ENCODE measurements at places on chromosomes 5 and 9. TPM values are rescaled to one million over a fixed set of nuclear protein-coding genes. Genes with fewer than 3 reads are reported as not detected.

Gene HRCT1
- total RNA-seq: 20.4 TPM

Gene OTP
- total RNA-seq: not detected

Gene ENTREP1
- 0.81 TPM for total RNA-seq

Gene SLC6A19
- not detected for total RNA-seq

Gene ORM2
- total RNA-seq: not detected

Gene SLIT3
- 86.9 TPM for total RNA-seq

Gene ABLIM3
- total RNA-seq: 23.0 TPM

Gene PCDHGA5
- 12.5 TPM for total RNA-seq

Gene TEX48
- total RNA-seq: not detected

DNA sequence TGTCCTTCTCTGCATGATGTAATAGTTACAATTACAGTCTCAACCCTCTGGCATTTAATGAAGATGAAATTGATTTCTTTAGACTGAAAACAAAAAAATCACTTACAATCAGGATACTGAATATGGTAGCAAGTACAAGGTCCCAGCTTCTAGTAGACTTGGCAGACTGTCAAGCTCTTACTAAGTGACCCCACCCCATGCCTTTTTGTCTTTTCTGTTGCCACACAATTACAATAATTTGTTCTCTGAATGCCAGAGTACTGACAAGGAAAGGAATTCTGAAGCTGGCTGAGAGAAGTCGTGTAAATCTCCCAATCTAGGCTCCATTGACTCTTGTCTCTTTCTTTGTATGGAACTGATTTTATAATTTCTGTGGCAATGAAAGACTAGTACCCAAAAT, 154.2 kb downstream of the TMC1 start:
- no peak overlapping the region for H3K27ac ChIP-seq
- no peak overlapping the region for H3K4me3 ChIP-seq
- no peak for DNase-seq
- H3K4me1 ChIP-seq: no peaks in the 10 kb centered on the region

- no peaks in the 10 kb centered on the region for H3K4me1 ChIP-seq
- no peaks in the 10 kb centered on the region for H3K27me3 ChIP-seq
- no peak overlapping the region for H3K4me3 ChIP-seq
- H3K36me3 ChIP-seq: no peaks in the 10 kb centered on the region
- DNase-seq: no peak
Observed at GRCh38 chr5:122424132-122424531, 112.1 kb downstream of the SNCAIP start.

DNA sequence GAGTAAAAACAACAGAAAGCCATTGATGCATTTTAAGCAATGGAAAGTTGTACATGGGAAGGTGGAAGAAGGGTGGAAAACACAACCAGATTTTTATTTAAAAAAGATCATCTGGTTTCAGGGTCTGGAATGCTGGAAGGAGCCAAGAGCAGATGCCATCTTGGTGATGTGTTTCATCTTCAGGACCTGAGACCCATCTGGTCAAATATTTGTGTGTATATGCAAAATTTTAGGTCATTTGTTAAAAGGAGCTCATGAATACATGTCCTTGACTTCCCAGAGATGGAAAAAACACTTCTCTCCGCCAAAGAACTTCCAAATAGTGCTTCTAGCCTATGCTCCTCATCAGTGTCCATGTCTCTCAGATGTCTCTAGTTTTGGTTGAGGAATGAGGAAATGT, 110.6 kb upstream of the GDNF start:
- H3K27ac ChIP-seq: no peak overlapping the region
- no peak for DNase-seq
- no peak overlapping the region for H3K4me3 ChIP-seq
- no peaks in the 10 kb centered on the region for H3K4me1 ChIP-seq
- H3K27me3 ChIP-seq: no peaks in the 10 kb centered on the region

- H3K27me3 ChIP-seq: no peaks in the 10 kb centered on the region
- H3K27ac ChIP-seq: no peak overlapping the region
- DNase-seq: no peak
- H3K36me3 ChIP-seq: no peaks in the 10 kb centered on the region
- H3K4me3 ChIP-seq: no peak overlapping the region
Observed at GRCh38 chr9:78892182-78892581, 595.3 kb downstream of the PSAT1 start.

- H3K27me3 ChIP-seq: no peaks in the 10 kb centered on the region
- no peak for DNase-seq
- no peaks in the 10 kb centered on the region for H3K36me3 ChIP-seq
- H3K4me3 ChIP-seq: no peak overlapping the region
- H3K27ac ChIP-seq: no peak overlapping the region
- H3K4me1 ChIP-seq: no peaks in the 10 kb centered on the region
Observed at GRCh38 chr5:81936750-81937149, 35.1 kb upstream of the ATG10 start.

- H3K27ac ChIP-seq: no peak overlapping the region
- H3K4me1 ChIP-seq: no peaks in the 10 kb centered on the region
- H3K27me3 ChIP-seq: no peaks in the 10 kb centered on the region
- H3K4me3 ChIP-seq: no peak overlapping the region
Observed at GRCh38 chr5:107121793-107122519, 548.8 kb downstream of the EFNA5 start.

DNA sequence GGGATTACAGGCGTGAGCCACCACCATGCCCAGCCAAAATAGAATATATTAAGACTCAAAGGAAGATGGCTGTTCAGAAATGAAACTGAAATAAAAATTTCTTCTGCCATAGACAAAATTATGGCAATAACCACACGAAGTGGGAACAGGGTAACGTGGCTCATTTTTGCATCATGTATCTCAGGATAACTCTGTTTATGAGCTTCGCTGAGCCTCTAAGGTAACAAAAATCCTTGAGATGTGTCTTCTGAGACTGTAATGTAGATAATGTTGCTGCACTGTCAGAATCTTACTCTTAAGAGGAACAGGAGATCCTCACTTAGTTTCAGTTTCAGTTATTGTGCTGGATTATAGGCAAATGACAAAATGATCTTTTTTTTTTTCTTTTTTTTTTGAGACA, 153.8 kb downstream of the GOLPH3 start:
- H3K4me1 ChIP-seq: peaks cover 18% of the 10 kb centered on the region
- H3K27me3 ChIP-seq: no peaks in the 10 kb centered on the region
- H3K4me3 ChIP-seq: no peak overlapping the region
- no peak overlapping the region for H3K27ac ChIP-seq
- no peak for DNase-seq
- no peaks in the 10 kb centered on the region for H3K36me3 ChIP-seq

GRCh38 chr9:92747459-92748232, 17.0 kb downstream of the BICD2 start:
- H3K27me3 ChIP-seq: no peaks in the 10 kb centered on the region
- DNase-seq: no peak
- H3K27ac ChIP-seq: no peak overlapping the region
- H3K4me3 ChIP-seq: no peak overlapping the region
- H3K36me3 ChIP-seq: no peaks in the 10 kb centered on the region
- peaks cover 24% of the 10 kb centered on the region for H3K4me1 ChIP-seq

- H3K4me3 ChIP-seq: no peak overlapping the region
- H3K27ac ChIP-seq: no peak overlapping the region
- DNase-seq: no peak
- no peaks in the 10 kb centered on the region for H3K36me3 ChIP-seq
- H3K4me1 ChIP-seq: no peaks in the 10 kb centered on the region
Observed at GRCh38 chr5:83246071-83246470, 168.7 kb downstream of the XRCC4 start.

GRCh38 chr5:153746440-153746839, 256.0 kb downstream of the GRIA1 start:
- H3K36me3 ChIP-seq: no peaks in the 10 kb centered on the region
- H3K27me3 ChIP-seq: no peaks in the 10 kb centered on the region
- DNase-seq: no peak
- H3K4me3 ChIP-seq: no peak overlapping the region
- no peaks in the 10 kb centered on the region for H3K4me1 ChIP-seq
- H3K27ac ChIP-seq: no peak overlapping the region

GRCh38 chr9:91771864-91772263, 178.2 kb downstream of the ROR2 start:
- no peak overlapping the region for H3K27ac ChIP-seq
- no peak overlapping the region for H3K4me3 ChIP-seq
- no peaks in the 10 kb centered on the region for H3K36me3 ChIP-seq

- H3K27ac ChIP-seq: no peak overlapping the region
- no peaks in the 10 kb centered on the region for H3K27me3 ChIP-seq
- H3K4me3 ChIP-seq: no peak overlapping the region
Observed at GRCh38 chr5:82952326-82952725, 124.9 kb downstream of the TMEM167A start.

DNA sequence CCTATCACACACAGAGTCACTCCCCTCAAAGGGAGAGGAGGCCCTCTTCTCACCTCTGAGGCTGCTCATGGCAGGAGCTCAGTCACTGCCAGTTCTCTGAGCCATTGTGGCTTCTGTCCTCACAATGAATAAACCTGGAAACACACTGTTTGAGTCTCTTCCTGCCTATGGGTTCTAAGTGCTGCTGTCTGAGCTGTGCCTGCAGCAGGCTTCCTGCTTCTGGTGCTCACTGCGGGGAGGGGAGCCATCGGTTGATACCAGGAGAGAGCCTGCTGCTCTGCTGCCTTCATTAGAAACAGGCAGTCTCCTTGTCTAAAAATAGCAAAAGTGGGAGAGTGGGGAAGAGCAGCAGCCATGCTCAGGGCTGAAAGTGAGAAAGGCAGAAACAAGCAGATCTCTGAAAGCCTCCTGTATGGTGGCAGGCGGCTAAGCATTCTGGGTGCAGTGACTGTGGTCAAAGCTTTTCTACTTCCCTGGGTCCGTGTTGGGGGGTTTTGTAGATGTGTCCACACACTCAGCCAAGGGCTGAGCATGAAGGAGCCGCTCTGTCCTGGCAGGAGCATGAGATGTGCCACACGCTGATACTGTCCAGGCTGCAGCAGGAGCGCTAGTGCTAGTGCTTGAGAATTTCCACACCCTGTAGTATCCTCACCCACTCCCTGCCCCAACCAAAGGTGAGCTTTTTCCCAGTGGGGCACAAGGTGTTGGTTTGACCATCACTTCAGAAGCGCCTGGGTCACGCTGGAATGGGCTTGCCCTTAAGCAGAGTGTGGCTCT, 34.2 kb downstream of the PRKACG start:
- no peak overlapping the region for H3K4me3 ChIP-seq
- H3K36me3 ChIP-seq: no peaks in the 10 kb centered on the region
- H3K27me3 ChIP-seq: no peaks in the 10 kb centered on the region
- no peak for DNase-seq
- no peak overlapping the region for H3K27ac ChIP-seq

- no peak overlapping the region for H3K4me3 ChIP-seq
- peaks cover 14% of the 10 kb centered on the region for H3K4me1 ChIP-seq
- H3K36me3 ChIP-seq: no peaks in the 10 kb centered on the region
- H3K27me3 ChIP-seq: no peaks in the 10 kb centered on the region
- DNase-seq: no peak
- no peak overlapping the region for H3K27ac ChIP-seq
Observed at GRCh38 chr9:89611425-89611824, 6.6 kb downstream of the GADD45G start.

- no peak for DNase-seq
- no peaks in the 10 kb centered on the region for H3K27me3 ChIP-seq
- H3K27ac ChIP-seq: no peak overlapping the region
- no peaks in the 10 kb centered on the region for H3K4me1 ChIP-seq
- H3K4me3 ChIP-seq: no peak overlapping the region
Observed at GRCh38 chr5:110361471-110361870, 365.0 kb downstream of the TMEM232 start.

DNA sequence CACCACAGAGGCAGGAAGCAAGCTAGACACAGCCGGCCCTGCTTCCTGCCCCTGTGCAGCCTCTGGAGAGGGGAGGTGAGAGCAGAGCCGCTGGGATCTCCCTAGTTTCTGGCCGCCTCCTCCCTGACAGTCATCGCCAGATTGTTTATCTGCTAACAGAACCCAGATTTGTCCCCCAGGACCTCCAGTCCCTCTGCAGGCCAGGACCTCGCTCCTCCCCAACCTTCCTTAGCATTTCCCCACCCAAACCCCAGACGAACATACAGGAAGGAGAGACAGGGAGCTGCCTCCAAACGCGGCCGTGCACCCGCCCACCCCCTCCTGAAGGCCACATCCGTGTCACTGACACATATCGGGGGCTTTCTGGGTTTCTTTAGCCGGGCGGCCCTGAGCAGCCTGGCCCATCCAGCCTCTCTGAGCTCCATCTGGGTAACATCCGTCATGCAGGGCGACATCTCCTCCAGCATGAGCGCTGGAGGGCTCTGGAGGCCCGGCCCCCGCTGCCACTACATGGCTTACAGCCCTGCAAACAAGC, 47.5 kb downstream of the DBH start:
- H3K4me1 ChIP-seq: no peaks in the 10 kb centered on the region
- no peak overlapping the region for H3K4me3 ChIP-seq
- H3K36me3 ChIP-seq: no peaks in the 10 kb centered on the region
- H3K27ac ChIP-seq: no peak overlapping the region
- DNase-seq: no peak
- H3K27me3 ChIP-seq: no peaks in the 10 kb centered on the region

- H3K27me3 ChIP-seq: no peaks in the 10 kb centered on the region
- no peak overlapping the region for H3K27ac ChIP-seq
- H3K4me1 ChIP-seq: no peaks in the 10 kb centered on the region
Observed at GRCh38 chr9:78370991-78371390, 74.1 kb downstream of the PSAT1 start.
